ENCODE measurements at places on chromosomes 16 and 17.
A peak's percentile ranks its signal among the peaks of the same experiment; 100 is the strongest.

DNA sequence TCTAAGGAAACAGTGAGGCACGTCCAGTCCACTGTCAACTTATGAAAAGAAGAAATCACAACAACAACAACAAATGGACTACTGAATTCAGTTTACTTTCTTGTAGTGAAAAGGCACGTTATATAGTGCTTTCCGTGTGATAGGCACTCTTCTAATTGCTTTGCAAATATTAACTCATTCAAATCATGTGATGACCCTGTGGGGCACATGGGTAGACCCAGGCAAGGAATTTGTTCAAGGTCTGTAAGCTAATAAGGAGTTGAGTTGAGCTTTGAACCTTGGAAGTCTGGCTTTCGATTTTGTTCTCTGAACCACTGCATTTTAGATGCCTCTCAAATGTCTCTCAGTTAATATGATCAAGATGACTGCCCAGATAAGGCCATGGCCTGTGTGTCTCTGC lies 295.1 kb upstream of the RBFOX1 start:
- no peak for DNase-seq

- DNase-seq: no peak
Measured at GRCh38 chr16:86718118-86718517, 139.8 kb downstream of the FOXL1 start.

DNA sequence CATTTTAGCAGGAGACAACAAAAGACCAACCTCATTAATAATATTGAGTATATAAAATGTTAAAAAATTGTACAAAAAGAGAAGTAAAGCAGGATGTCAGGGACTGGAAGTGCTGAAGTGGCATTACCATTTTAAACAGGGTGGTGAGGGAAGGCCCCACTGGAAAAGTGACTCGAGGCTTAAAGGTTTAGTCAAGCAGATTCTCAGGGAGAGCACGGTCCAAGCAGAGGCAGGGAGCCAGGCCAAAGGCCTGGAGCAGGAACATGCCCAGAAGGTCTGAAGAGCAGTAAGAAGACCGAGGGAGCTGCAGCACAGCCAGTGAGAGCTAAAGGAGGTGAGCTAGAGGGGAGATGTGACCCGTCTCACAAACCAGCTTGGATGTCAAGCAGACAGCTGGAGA lies 7.6 kb downstream of the XPO6 start:
- no peak for DNase-seq

DNA sequence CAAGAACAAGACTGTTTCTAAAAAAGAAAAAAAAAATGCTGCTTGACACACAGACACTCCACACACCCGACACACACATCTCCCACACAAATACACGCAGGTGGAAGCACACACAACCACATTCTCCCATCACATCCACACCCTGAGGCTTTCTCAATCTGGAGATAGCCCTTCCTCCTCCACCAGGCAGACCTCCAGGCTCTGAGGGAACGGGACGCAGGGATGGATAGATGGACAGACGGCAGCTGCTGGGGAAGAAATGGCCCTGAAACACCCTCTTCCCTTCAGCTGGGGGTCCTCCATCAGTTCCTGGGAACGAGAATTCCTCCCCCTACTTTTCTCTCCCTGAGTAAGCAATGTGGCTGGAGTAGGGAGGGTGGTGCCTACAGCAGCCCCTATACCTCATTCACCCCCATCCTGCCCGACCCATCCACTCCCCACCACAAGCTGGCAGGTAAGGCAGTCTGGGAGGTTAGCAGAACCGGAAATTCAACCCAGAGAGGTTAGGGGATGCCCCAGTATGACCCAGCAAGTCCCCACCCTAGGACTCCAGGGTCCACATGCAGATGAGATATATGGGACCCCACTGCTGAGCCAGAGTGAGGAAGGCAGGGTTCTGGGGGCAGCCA lies 4.1 kb upstream of the LITAFD start:
- DNase-seq: no peak

DNA sequence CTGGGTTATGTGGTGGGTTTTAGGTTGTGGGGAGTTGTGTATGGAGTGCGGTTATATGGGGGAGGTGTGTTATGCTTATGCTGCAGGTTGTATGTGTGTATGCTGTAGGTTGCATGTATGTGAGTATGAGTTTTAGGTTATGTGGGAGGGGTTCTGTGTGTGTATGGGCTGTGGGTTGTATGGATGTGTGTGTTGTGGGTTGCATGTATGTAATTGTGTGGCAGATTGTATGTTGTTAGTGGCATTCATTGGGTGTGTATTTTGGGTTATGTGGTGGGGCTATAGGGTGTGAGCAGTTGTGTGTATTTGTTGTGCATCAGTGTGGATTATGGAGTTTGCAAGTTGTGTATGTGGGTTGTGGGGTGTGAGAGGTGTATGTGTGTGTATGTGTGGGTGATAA lies 277.4 kb downstream of the NPIPA8 start:
- no peak for DNase-seq

- DNase-seq: no peak
Measured at GRCh38 chr17:19578545-19578944, 44.9 kb downstream of the SLC47A1 start.

DNA sequence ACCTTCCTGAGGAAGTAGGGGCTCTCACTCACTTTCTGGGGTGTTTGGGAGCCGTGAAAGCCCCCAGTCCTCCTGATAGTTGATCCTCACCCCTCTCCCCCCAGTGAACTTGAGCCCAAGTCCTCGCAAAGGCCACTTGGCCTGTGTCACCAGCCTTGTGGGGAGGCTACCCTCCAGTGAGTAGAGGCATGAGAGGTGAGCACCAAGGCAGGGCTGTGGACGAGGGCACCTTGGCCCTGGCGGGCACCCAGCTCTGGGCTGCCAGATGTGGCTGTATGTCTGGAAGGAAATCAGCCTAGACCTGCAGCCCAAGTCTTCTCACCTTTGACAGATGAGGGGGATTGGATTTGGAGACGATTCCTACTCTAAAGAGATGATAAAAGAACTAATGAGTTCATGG lies 3.1 kb downstream of the TTYH2 start:
- no peak for DNase-seq

GRCh38 chr16:71803305-71803690 lies 5.3 kb downstream of the AP1G1 start:
- no peak for DNase-seq

GRCh38 chr17:67733449-67733848 lies 15.7 kb downstream of the NOL11 start:
- DNase-seq: no peak

DNA sequence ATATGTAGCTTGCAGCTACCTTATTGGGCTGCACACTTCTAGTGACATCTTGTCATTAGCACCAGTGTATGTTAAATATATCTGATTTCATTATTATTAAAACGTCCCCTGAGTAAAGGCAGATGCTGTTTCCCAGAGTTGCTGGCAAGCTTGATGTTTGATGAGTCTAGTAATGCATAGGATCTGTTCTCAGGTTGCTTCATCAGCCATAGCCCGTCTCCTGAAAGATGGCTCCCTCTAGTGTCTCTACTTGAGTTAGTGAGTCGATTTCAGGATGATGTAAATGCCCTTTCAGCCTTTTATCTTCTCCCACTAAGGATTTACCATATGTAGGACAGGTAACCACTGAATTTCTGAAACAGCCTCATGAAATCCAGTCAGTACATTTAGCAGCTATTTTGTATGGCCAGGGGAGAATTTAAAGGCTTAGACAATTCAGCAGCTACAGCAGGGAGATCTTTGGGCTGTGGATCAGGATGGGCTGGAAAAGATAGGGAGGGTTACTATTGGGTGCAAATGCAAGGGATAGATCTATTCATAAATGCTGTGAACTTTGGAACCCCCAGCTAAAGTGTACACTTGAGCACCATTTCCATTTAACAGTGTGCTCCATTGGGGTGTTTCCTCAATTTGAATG lies 376.3 kb downstream of the CNTNAP4 start:
- peak; percentile 7 for DNase-seq

- no peak for DNase-seq
Measured at GRCh38 chr17:11240841-11241610, at the start of gene SHISA6. SHISA6 (plus strand) TSS chr17:11241213.

- DNase-seq: no peak
Measured at GRCh38 chr16:20853143-20853542, 46.8 kb downstream of the REXO5 start.

- no peak for DNase-seq
Measured at GRCh38 chr17:18074566-18075272, 13.0 kb upstream of the DRG2 start.

- no peak for DNase-seq
Measured at GRCh38 chr16:23909792-23910418, 74.1 kb downstream of the PRKCB start.

DNA sequence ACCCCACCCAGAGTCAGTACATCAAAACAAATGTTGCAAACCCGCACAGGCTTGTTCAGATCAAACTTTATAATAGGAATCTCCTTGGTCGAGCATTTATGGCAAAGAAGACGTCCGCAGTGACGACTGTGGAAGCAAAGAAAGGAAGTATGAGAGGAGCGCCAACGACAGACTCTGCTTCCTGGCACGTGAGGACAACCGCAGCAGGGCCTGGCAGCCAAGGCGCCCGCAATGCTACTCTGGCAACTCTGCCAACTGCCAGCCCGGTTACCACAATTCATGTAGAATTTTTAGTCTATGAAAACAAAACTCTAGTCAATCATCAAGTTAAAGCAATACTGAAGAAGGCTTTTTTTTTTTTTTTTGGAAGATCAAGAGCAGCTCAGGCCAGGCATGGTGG lies 24.8 kb downstream of the CYB5D2 start:
- no peak for DNase-seq

- DNase-seq: no peak
Measured at GRCh38 chr16:13143551-13143950, 242.2 kb downstream of the SHISA9 start.

DNA sequence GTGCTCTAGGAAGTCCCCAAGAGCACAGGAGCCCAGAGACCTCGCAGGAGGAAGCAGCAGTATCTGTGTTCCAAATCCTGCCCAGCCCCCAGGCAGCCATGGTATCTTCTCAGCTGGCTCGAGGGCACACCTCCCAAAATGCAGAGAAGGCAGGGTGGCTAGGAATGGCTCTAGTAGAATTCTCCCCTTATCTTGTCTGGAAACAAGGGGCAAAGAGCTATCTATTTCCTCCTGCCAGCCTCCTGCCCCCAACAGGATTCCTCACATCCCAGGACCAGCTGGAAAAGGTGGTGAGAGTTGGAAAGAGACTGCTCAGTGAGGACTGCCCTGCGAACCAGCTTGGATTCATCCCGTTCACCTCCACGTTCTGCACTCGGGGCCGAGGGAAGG lies 8.6 kb upstream of the TSPOAP1 start:
- peak; percentile 44 for DNase-seq

- DNase-seq: peak; percentile 71
Measured at GRCh38 chr16:75042426-75043174, 43.8 kb downstream of the ZNRF1 start.

- no peak for DNase-seq
Measured at GRCh38 chr17:45279898-45280297, 18.0 kb upstream of the SPATA32 start.

DNA sequence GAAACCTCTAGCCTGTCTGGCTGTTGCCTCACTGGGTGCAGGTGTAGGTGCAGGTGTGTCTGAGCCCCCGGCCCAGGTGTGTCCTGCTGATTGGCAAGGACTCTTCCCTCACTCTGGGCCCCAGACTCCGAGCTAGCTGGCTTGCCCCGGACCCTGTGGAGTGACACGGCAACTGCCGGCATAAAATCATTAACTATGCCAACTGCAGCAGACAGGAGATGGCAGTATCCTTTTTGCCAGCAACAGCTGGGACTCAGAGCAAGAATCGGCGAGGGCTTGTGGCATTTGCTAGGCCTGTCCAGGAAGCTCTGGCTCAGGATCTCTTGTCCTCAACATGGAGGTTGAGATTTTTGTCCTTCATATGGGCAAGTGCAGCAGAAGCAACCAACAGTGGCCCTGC lies 20.8 kb downstream of the CIAPIN1 start:
- no peak for DNase-seq

DNA sequence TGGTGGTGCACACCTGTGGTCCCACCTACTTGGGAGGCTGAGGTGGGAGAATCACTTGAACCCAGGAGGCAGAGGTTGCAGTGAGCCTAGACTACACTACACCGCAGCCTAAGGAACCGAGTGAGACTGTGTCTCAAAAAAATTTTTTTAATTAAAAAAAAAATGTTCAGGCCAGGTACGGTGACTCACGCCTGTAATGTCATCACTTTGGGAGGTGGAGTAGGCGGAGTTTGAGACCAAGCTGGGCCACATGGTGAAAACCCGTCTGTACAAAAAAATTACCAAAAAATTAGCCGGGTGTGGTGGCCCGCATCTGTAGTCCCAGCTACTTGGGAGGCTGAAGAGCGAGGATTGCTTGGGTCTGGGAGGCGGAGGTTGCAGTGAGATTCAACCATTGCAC lies 3.6 kb upstream of the FAM222B start:
- no peak for DNase-seq

GRCh38 chr17:1301546-1301945 lies 22.1 kb downstream of the TRARG1 start:
- DNase-seq: no peak

DNA sequence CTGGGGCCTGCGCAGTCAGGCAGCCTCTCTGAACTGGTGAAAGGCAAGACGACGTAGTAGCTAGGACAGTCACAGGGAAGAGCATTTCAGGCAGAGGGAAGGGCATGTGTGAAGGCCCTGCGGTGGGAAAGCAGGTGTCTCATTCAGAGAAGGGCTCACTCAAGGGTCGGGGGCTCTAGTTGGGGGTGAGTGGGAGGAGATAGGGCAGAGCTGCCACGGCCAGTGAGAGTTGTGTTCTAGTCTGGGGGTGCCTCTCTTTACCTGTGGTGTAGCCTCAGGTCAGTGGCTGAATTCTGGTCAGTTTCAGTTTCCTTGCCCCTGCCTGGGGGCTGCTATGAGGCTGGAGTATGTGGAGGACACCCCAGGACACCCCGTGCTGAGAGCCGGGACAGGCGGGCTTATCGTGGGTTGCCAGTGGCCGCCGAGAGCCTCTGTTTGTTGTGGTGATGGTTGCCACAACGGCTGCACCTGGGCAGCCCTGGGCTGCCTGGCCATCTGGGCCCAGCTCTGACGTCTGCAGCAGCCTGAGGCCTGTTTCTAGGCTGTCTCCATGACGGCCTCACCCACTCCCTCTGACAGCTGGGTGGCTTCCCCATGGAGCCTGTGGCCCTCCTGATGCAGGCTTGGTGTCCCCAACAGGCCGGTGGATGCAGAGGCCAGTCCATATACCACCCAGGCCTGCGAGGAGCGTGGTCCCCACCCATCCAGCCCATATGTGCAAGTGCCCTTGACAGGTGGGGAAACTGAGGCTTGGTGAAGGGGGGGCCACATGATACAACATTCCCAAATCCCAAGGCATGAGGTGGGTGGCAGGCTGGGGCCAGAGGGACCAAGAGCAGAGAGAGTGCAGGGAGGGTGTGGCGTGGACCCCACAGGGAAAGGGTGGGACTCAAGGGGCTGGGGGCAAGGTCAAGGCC lies 10.8 kb downstream of the MAP2K3 start:
- DNase-seq: no peak

All from KG1 (cell line).